ENCODE measurements at places on chromosomes 1 and 21.
A peak's percentile ranks its signal among the peaks of the same experiment; 100 is the strongest.

GRCh38 chr1:78687315-78687714 is 37.7 kb downstream of the IFI44 start:
- DNase-seq, result no peak

GRCh38 chr1:33670567-33670966 is 193.3 kb upstream of the HMGB4 start:
- DNase-seq, result no peak

DNA sequence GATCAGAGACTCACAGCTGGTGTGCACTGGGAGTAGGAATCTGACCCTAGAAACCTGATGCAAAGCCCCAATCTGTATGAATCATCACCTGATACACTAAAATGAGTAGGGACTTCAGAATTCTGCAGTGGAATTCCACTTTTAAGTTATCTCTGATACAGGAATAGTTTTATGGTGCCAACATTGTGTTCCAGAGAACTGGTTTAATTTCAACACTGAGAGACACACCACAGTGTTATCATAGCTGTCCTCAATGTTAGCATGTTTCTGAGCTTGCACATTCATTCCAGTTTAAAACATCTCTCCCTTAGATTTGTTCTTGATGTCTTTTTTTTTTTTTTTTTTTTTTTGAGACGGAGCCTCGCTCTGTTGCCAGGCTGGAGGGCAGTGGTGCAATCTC is 7.1 kb downstream of the UTS2 start:
- DNase-seq, result no peak

GRCh38 chr1:248585266-248585665 is 10.7 kb upstream of the OR2T34 start:
- no peak for DNase-seq

- no peak for DNase-seq
These were observed 163.4 kb downstream of the ADGRL4 start for GRCh38 chr1:78843111-78843510.

- no peak for DNase-seq
These were observed 74.1 kb downstream of the CD46 start for GRCh38 chr1:207825719-207826556.

- DNase-seq, result peak; percentile 24
These were observed 38.0 kb downstream of the SAMD13 start for GRCh38 chr1:84339503-84339902.

- DNase-seq, result no peak
These were observed 6.1 kb upstream of the GATAD2B start for GRCh38 chr1:153928791-153929341.

GRCh38 chr1:19448491-19449439 is 36.6 kb downstream of the CAPZB start:
- peak; percentile 81 for DNase-seq

GRCh38 chr1:213296558-213296957 is 245.5 kb downstream of the RPS6KC1 start:
- DNase-seq, result no peak

DNA sequence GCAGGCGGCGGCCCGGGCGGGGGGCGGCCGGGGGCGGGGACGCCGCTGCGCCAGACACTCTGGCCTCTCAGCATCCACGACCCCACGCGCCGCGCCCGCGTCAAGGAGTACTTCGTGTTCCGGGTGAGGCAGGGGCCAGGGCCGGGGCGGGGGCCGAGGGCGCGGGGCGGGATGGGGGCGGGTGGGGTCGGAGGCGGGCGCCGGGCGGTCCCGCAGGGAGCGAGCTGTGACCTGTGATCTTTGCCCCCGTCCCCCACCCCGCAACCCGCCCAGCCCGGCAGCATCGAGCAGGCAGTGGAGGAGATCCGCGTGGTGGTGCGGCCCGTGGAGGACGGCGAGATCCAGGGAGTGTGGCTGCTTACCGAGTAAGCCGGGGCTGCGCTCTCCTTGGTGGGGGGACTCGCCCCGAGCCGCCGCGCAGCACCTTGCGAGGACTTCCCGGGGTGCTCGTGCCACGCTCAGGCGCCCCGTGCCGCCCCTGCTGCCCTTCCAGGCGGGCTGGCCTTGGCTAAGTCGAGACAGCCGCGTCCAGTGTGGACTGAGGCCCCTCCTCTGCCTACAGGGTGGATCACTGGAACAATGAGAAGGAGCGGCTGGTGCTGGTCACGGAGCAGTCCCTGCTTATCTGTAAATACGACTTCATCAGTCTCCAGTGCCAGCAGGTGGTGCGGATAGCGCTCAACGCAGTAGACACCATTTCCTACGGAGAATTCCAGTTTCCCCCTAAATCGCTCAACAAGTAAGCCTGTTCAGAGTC is 514 bp downstream of the TPRG1L start:
- no peak for DNase-seq

DNA sequence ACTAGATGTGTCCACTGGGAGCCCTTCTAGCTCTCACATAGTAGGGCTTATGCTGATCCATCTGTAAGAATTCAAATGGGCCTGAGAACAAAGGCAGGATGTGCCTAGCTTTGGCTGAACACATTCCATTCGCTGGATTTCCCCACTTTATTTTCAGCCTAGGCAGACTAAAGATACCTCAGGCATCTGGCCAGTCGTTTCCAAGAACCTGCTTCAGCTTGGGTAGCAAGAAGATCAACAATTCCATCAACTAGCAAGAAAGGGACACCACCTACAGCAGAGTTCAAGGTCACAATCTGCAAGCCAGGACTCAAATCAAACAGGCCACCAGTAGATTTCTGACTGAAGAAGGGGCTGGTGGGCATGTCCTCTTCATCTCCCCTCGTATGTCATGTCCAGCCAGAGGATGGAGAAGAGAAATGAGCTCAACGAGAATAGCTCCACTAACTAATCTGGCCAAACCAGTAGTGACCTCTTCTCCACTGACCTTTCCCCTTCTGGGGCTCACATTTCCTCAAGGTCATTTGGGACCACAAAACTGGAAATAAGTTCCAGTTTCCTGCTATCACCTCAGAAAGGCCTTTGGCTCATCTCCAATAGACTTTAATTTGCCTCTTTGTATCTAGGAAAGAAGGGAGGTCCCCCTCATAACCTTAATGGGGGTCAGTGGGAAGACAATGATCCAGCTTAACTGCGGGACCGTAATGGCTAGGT is 14.2 kb downstream of the TXNIP start:
- no peak for DNase-seq

DNA sequence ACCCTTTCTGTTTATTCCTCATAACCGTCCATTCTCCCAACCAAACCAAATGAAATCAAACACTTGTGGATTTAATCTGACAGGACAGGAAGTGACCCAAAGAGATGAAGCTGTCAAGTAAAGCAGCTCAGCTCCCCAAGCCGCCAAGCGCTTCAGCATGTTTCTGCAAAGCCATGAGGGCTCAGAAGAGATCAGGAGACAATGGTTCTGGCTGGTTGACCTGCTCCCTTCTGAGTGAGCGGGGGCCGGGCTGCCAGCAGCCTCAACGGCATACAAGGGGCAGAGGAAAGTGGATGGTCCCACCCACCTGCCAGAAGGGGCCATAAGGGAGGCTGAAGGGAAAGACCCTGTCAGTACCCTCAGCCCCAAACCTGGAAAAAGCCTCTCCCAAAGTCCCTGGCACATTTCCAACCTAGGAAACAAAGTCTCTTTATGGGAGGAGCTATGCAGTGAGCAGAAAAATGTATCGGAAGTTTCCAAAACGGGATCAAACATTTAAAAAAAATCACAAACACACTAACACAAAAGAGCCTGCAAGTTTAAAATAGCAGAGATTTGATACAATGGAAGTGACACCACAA is 45.4 kb downstream of the SLC45A1 start:
- DNase-seq, result no peak

GRCh38 chr1:203640723-203641502 is 14.3 kb downstream of the ATP2B4 start:
- no peak for DNase-seq

GRCh38 chr1:210796421-210796820 is 337.5 kb downstream of the KCNH1 start:
- no peak for DNase-seq

DNA sequence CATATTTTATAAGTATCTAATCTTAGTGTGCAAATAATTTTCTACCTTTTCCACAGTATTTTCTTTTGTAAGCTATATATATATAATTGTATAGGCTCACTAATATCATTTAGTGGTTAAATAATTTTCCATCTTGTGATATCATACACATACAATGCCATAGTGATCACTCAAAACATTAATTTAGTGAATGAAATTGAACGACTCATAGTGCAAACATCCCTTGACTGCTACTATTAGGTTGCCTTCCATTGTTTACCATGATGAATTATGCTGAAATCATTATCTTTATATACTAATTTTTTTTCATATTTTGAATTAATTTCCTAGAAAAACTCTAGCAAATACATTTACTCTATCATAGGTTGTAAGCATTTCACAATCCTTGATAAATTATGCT is 127.1 kb downstream of the PCNX2 start:
- DNase-seq, result no peak

GRCh38 chr1:190475421-190476141 is 2.1 kb downstream of the BRINP3 start:
- no peak for DNase-seq

DNA sequence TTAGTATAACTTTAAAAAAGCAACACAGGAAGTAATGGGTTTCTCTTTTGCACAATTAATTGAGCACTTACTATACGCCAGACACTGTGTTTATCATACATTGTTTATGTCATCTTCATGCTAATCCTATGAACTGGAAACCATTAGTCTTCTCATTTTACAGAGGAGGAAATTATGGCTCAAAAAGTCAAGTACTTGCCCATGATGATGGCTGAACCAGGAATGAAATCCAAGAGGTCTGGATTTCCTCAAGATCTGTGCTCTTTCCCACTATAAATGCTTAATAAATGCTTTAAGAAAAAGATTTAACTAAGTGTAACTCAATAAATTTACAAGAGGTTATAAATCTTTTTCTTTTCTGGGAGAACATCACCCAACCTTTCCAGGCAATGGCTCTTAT is 303.7 kb upstream of the RRP15 start:
- DNase-seq, result no peak

- no peak for DNase-seq
These were observed 9.2 kb upstream of the KCNQ4 start for GRCh38 chr1:40774266-40774998.

DNA sequence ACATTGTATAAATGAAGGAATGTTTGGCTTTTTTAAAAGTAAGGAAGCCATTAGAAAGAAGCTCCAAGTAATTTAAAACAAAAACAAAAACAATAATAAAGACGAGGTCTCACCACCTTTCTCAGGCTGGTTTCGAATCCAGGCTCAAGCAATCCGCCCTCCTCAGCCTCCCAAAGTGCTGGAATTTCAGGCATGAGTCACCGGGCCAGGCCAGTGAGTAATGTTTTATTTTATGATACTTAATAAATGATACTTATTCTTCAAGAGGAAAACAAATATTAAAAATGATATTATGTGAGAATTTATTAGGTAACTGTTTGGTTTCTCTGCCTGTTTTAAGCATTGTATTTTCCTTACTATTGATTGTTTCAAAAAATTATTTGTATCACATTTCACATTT is 201.4 kb upstream of the BRINP3 start:
- DNase-seq, result no peak

DNA sequence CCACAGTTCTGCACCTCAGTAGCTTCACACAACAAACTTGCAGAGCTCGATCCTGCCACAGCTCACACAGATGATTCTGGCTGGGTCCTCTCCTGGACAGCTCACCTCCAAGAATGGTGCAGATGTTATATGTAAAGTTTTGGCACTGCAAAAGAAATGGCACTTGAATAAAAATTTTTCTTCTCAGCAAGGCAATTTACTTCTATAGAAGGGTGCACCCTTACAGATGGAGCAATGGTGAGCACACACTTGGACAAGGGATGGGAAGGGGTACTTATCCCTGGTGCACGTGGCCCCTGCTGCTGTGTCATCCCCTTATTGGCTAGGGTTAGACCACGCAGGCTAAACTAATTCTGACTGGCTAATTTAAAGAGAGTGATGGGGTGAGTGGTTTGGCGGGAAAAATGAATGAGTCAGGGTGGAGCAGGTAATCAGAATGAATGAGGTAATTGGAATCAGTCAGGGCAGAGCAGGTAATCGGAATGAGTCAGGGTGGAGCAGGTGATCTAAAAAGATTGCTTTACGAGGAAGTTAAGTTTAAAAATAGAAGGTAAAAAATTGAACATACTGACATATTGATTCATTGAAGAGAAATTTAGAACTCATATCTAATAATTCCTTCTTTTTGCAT is 12.0 kb upstream of the AADACL3 start:
- DNase-seq, result no peak

DNA sequence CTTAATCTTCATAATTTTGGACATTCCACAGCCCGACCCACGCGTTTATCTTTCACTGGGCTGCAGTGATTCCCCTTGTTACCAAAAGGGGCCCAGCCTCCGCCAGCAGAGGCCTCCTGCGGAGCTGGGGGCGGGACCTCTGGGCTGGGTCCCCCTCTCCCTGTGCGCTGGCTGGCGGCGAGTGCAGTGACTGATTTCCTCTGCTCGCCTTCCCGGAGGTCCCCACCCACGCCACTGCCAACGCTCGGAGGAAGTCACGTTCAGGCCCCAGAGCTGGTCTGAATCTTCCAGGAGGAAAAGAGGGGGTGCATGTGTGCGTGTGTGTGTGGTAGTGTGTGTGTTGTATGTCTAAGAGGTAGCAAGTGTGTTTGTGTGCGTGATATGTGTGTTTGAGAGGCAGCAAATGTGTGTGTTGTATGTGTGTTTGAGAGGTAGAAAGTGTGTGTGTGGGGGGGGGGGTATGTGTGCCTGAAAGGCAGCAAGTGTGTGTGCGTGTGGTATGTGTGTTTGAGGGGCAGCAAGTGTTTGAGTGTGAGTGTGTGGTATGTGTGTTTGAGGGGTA is 35.0 kb upstream of the JAK1 start:
- DNase-seq, result peak; percentile 14

GRCh38 chr1:216314379-216315095 is 108.7 kb downstream of the USH2A start:
- no peak for DNase-seq

- DNase-seq, result no peak
These were observed 36.2 kb downstream of the CACHD1 start for GRCh38 chr1:64505944-64506655.

GRCh38 chr1:197083474-197083873 is 16.4 kb upstream of the F13B start:
- no peak for DNase-seq

DNA sequence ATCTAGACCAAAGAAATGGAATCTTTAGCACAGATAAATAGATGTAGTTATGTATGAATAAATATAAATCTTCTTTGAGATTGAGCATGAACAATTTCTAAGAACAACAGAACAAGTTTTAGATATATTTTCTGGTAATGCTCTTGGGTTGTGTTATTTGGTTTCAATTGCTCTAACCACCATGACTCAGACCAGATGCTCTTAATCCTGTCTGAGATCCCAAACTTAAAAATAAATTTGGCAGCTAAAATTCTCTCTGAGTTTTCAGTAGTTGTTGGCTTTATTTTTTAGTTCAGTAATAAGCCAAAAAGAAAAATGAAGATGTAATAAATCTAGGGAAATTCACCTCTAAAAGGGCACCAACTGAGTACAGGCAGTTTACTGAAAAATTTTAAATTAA is 1693.4 kb downstream of the NCAM2 start:
- DNase-seq, result no peak

DNA sequence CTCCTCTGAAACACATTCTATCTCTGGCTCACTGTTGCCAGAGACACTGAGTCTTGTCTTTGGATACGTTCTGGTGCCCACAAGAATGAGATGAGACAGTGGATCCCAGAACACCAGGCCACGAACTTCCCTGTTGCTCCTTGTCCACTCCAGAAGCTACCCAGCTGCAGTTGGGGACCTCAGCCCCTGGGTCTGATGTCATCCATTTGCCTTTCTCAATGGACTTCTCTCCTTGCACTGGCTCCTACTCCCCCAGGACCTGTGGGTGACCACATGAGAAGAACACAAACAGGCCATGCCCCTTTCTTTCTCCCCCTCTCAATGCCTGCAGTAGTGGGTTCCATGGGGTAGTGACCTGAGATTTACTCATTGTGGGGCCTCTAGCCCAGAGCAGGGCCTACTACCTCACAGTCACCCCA is 5.9 kb downstream of the NBPF1 start:
- DNase-seq, result no peak

All from stromal cell of bone marrow (primary cell).